ENCODE measurements at places on chromosomes 12 and 14.
A peak's percentile ranks its signal among the peaks of the same experiment; 100 is the strongest.

DNA sequence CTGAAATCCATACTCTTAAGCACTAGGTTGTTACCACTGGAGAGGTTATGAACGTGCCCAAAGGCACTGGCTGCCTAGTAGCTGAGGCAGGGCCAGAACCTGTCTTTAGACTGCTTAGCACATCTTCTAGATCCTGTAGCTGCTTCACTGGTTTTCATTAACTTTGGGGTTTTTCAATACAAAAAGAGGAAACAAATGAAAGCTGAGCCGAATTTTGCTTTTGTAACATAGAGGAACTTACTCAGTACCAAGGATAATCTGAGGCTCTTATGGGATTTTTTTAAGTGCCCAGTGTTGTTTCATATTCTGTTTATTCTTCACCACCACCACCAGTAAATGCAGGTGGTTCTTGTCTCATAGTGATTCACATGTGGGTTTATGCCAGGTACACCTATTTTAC is 396.1 kb downstream of the RAD51B start:
- ATAC-seq: peak; percentile 48

DNA sequence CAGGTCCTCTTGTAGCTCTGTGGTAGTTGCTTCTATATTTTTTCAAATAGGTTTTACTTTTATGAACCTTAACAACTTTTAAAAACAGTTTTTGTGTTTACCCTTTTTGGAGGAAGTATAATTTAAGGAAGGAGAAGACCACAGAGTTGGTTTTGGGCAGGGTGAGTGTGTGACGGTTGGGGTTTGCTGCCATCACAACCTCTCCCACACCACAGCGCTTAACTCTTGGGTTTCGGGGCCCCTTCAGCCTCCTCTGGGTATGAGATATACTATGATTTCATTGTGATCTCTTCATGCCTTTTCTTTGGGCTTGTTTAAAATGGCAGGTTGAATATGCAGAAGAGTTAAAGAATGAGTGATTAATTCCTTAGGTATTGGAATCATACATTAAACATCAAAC is 228.7 kb upstream of the CRY1 start:
- no peak for ATAC-seq

- peak; percentile 42 for ATAC-seq
Measured at GRCh38 chr12:108691998-108692808, 39.1 kb downstream of the CORO1C start.

DNA sequence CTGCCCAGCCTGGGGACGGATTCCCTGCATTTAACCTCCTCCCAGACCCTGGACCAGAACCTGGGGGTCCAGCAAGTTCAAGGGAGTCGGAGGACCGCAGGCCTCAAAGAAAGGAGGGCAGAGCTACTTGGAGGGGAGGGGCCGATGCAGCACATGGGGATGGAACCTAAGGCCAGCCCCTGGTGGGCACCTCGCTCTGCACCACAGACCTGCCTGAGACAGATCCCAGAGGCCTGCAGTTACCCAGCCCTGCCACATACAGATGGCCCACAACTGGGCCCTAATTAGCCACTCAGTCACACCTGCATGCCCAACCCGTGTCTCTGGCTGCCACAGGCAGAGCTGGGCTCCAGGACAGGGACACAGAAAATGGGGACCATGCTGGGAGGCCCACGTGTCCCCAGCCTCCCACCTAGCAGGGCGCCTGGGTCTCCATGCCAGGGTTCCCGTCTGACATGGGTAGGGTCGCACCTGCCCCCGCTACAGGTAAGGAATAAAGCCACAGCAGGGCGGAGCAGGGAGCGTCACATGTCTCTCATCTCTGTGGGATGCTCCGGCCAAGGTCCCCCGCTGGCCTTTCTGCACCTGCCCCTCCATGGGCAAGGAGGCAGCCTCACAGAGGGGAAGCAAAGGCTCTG is 16.7 kb downstream of the AKT1 start:
- no peak for ATAC-seq

DNA sequence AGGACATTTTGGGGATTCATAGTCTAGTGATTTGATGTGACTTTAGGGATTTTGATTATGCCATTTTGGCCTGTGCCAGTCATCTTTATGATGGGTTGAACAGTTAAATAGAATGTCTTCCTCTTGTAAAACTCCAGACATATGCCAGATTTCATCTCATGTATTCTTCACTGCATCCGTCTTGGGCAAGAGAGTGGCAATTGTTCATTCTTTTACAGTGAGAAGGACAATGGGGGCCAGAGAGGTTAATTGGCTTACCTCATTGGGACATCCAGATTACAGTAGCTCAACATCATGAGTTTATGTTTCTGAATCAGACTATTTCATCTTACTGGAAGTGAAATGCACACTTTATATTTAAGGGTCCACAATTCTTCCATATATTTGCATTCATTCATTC is 108.2 kb upstream of the SLC38A2 start:
- ATAC-seq: no peak

DNA sequence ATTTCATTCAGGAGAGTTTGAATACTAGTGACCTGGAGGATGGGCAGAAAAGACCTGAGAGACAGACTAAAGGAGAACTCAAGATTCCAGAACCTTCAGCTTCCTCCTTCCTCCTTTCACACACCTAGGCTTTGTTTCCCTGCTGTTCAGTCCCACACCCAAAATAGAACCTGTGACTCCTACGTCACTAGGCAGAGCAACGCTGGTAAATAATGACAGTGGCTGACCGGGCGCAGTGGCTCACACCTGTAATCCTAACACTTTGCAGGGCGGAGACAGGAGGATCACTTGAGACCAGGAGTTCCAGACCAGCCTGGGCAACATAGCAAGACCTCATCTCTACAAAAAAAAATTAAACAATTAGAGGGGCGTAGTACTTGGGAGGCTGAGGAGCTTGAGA is 166.4 kb upstream of the FKBP4 start:
- no peak for ATAC-seq

GRCh38 chr14:27096091-27096490 is 498.3 kb upstream of the NOVA1 start:
- no peak for ATAC-seq

DNA sequence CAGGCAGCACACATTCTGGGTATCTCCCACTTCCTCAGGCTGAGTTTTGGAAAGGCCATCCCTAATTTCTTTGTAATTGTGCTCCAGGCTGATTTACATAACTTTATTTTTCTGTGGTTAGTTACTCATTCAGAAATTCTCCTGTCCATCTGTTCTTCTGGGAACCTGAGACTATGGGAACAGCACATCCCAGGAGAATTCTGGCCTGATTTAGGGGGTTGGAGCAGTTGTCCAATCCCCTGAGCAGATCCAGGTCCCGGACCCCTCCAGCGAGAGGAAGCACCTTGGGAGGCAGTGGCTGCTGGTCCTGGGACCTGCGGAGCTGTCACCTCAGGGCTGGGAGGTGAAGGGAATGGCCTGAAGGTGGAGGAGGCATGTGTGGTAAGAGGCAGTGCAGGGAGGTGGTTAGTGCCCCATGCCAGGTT is 40.4 kb downstream of the TSPAN9 start:
- ATAC-seq: no peak

- ATAC-seq: no peak
Measured at GRCh38 chr12:62347922-62348650, 87.9 kb downstream of the USP15 start.

- no peak for ATAC-seq
Measured at GRCh38 chr14:63046339-63047268, 1.3 kb upstream of the KCNH5 start.

- ATAC-seq: no peak
Measured at GRCh38 chr14:90062822-90063539, 1.2 kb downstream of the KCNK13 start.

- no peak for ATAC-seq
Measured at GRCh38 chr14:68449561-68450181, 343.2 kb downstream of the ZFP36L1 start.

- ATAC-seq: peak; percentile 66
Measured at GRCh38 chr12:122203301-122204166, at the start of gene B3GNT4. Gene B3GNT4, plus strand, starts transcription at chr12:122203709. Its CDS starts 910 bp downstream, at chr12:122204619.

- no peak for ATAC-seq
Measured at GRCh38 chr12:132357623-132358186, 28.3 kb upstream of the GALNT9 start.

DNA sequence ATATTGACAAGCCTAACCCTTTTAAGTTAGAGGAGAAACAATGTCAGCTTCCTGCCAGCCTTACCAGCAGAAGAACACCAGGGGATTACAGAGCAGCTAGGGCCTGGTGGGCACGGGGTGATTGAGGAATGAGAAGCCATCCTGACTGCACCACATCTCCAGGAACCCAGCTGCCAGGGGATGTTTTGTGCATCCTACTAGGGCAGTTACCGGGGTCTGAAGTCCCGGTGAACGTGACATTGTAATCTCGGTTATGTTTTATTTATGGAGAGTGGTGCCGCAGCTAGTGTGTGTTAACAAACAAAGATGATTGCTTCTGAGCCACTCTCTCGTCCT is 115.9 kb downstream of the BCL11B start:
- no peak for ATAC-seq

- ATAC-seq: no peak
Measured at GRCh38 chr12:99926511-99927169, 58.1 kb downstream of the ANKS1B start.

- no peak for ATAC-seq
Measured at GRCh38 chr12:50190859-50191258, 23.7 kb upstream of the CERS5 start.

DNA sequence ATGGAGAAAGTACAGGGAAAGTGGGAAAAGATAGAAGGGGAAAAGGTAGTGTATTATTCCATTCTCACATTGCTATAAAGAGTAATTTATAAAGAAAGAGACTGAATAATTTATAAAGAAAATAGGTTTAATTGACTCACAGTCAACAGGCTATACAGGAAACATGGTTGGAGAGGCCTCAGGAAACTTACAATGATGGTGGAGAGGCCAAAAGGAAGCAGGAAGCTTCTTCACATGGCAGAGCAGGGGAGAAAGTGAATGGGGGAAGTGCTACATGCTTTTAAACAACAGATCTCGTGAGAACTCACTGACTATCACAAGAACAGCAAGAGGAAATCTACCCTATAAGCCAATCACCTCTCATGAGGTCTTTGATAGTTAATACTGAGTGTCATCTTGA is 725.0 kb upstream of the FLRT2 start:
- no peak for ATAC-seq

GRCh38 chr12:47035484-47035883 is 43.9 kb upstream of the PCED1B start:
- ATAC-seq: no peak

DNA sequence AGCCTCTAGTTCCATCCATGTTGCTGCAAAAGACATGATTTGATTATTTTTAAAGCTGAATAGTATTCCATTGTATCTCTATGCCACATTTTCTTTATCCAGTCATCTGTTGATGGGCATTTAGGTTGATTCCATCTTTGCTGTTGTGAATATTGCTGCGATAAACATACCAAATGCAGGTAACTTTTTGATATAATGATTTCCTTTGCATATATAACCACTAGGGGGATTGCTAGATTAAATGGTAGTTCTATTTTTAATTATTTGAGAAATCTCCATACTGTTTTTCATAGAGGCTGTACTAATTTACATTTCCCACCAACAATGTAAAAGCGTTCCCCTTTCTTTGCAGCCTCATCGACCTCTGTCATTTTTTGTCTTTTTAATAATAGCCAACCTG is 342.5 kb downstream of the MDGA2 start:
- ATAC-seq: no peak

DNA sequence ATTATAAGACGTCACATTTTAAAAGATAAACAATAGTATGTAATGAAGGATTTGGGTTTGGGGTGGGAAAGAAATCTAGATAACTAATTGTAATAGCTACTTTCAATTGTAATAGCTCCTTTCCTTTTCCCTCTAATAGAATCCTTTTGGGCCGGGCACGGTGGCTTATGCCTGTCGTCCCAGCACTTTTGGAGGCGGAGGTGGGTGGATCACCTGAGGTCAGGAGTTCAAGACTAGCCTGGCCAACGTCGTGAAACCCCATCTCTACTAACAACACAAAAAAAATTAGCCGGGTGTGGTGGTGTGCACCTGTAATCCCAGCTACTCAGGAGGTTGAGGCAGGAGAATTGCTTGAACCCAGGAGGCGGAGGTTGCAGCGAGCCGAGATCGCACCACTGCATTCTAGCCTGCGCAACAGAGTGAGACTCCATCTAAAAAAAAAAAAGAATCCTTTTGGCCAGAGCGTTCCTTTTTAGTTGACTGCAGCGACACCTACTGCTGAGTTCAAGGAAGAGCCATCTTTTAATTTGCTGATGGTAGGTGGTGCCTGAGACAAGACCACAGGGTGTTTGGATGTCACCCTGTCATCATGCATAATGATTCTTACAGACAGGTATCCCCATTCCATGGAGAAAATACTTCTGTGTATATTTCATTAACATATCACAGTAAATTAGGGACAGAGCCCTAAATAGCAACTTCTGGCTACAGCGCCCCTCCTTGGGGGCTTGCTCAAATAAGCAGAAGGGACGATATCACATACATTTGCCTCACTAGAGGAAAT is 79.5 kb downstream of the ARMH4 start:
- ATAC-seq: peak; percentile 67

DNA sequence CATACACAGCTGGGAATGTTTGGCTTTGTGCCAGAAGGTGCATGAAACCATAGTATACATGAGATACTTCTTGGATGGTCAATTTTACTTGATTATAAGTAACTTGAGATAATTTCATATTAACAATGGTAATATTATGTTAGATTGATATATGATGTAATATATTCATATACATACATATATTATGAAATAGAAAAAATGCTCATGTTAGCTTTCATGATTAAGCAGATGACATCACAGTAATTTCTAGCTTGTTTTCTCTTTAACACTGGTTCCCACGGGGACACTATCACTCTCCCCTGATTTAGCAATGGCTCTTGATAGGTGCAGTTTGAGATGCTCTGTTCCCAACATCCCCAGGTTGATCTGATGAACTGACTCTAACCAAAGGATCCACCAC is 35.4 kb upstream of the NTF3 start:
- no peak for ATAC-seq

DNA sequence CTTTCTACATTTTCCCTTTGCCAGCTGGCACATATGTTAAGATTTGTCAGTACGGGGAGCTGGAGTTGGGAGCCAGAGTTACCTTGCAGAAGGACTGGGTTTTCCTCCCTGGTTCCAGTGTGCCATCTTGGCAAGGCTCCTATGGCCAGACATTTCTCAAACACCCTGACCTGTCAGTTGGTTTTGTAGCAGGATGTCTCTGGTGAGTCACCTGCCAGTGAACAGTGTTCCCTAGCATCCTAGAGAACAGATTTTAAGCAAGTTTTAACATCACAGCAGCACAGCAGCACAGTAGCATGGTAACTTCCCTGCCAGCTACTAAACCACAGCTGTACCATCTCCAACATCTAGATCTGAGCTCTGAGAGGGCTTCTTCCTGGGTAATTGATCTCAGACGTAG is 26.2 kb upstream of the KTN1 start:
- no peak for ATAC-seq

GRCh38 chr14:67705211-67705610 is 3.5 kb downstream of the RDH12 start:
- ATAC-seq: no peak

- ATAC-seq: no peak
Measured at GRCh38 chr14:102159841-102160240, 20.1 kb downstream of the WDR20 start.

GRCh38 chr12:14427929-14428328 is 62.4 kb downstream of the ATF7IP start:
- ATAC-seq: no peak

- no peak for ATAC-seq
Measured at GRCh38 chr14:22519877-22520685, 68.9 kb downstream of the DAD1 start.

Measured in stimulated activated memory B cell treated with anti-CD40 and anti-IgM and Interleukin-4, amounts not matched to agents 10 μg/mL and 1 μg/mL and 100 μg/mL, for 72 hours (primary cell).